ENCODE measurements at places on chromosomes 5 and 9. TPM values are rescaled to one million over a fixed set of nuclear protein-coding genes. Genes with fewer than 3 reads are reported as not detected.

MAT2B gene
- 26.9 TPM for polyA plus RNA-seq

PCDHA1 gene
- 0.02 TPM for polyA plus RNA-seq

C9orf50 gene
- polyA plus RNA-seq: not detected

GRM6 gene
- not detected for polyA plus RNA-seq

SMIM23 gene
- polyA plus RNA-seq: not detected

ARSK gene
- polyA plus RNA-seq: 1.7 TPM

SMARCA2 gene
- 18.6 TPM for polyA plus RNA-seq

GFRA3 gene
- polyA plus RNA-seq: 0.32 TPM

CDH18 gene
- polyA plus RNA-seq: not detected

PCDHGB1 gene
- 0.19 TPM for polyA plus RNA-seq

BSPRY gene
- 27.5 TPM for polyA plus RNA-seq

CRB2 gene
- 0.02 TPM for polyA plus RNA-seq

OR13C9 gene
- not detected for polyA plus RNA-seq

PDGFRB gene
- polyA plus RNA-seq: 7.9 TPM

SPINK6 gene
- polyA plus RNA-seq: 0.59 TPM

DMRT3 gene
- 0.20 TPM for polyA plus RNA-seq

PTBP3 gene
- polyA plus RNA-seq: 23.7 TPM

ITGA1 gene
- 5.3 TPM for polyA plus RNA-seq

TRAF1 gene
- 2.7 TPM for polyA plus RNA-seq

RLN1 gene
- polyA plus RNA-seq: 0.21 TPM

BAAT gene
- polyA plus RNA-seq: 0.01 TPM

TIGD6 gene
- polyA plus RNA-seq: 2.1 TPM

GADD45G gene
- 19.8 TPM for polyA plus RNA-seq

FBXO10 gene
- polyA plus RNA-seq: 2.1 TPM

CBY3 gene
- 0.05 TPM for polyA plus RNA-seq

EQTN gene
- not detected for polyA plus RNA-seq

COL15A1 gene
- 7.3 TPM for polyA plus RNA-seq

IL31RA gene
- polyA plus RNA-seq: 0.01 TPM

GPR150 gene
- 0.05 TPM for polyA plus RNA-seq

All from esophagus (tissue), 2 donors.